Thymus (tissue), 14 donors: ENCODE measurements at places on chromosomes 7 and 10. TPM values are rescaled to one million over a fixed set of nuclear protein-coding genes. Genes with fewer than 3 reads are reported as not detected.

The ARHGAP22 gene
- polyA plus RNA-seq, result 5.5 TPM

The COL28A1 gene
- 0.71 TPM for polyA plus RNA-seq

GRCh38 chr7:30740417-30741181 lies 11.3 kb upstream of the INMT start:
- DNase-seq, result peak; percentile 66

GRCh38 chr7:116726713-116727431 lies 54.9 kb downstream of the MET start:
- no peak for DNase-seq

The TBXAS1 gene
- polyA plus RNA-seq, result 16.3 TPM

DNA sequence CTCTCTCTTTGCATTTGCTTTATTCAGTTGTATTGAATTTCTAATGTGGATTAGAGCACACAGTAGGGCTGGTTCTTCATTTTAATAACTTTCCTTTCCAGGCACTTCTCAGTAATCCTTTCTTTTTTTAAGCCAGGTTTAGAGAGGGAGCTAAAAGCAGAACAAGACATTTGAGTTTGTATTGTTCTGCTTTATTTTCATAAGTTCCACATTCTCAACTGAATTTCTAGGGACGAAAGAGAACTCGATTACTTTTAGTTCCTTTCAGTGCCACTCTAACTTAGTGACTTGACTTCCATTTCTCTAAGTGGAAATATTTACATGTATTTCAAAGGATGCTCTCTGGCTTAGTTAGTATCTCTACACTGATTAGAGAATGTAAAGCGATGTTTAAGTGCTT lies 145.6 kb downstream of the EXOC4 start:
- no peak for DNase-seq

DNA sequence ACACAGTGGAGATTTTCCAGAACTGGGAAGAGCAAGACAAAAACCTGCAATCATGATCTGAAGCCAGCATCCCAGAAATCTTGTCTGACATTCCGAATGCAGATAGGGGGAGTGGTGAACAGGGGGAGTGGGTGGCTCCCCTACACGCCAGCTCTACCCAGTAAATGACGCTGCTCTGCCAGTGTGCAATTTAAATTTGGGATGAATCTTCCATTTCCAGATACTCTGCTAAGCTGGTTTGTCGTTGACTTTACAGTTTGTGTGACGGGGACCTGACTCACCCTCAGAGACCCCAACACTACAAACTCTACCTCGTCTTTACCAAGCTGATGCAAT lies 68.7 kb upstream of the CAMK2B start:
- no peak for DNase-seq

- DNase-seq, result no peak
Observed at GRCh38 chr10:79264942-79265341, 82.3 kb upstream of the PPIF start.

DNA sequence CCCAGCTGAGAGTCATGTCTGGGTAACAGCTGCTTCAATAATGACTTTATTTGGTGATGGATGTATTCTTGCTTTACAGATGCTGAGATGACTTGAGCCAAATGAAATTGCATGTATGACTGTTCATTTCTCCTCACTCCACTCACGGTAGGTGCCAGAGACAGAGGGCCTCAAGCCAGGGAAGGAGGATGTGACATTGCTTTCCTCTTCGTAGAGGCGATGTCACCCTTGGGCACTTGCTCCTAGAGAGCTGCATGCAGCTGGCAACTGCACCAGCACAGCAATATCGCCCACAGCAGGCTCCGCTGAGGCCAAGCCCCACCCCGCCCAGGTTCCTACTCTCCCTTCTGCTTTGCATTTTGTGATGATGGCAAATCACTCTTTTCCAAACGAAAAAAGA lies 116.6 kb upstream of the AOAH start:
- DNase-seq, result no peak

The OR2A12 gene
- polyA plus RNA-seq, result not detected

The CRTAC1 gene
- 0.30 TPM for polyA plus RNA-seq

The PRTFDC1 gene
- polyA plus RNA-seq, result 6.1 TPM

GRCh38 chr10:26860102-26860442 lies 686 bp downstream of the ABI1 start:
- DNase-seq, result no peak

DNA sequence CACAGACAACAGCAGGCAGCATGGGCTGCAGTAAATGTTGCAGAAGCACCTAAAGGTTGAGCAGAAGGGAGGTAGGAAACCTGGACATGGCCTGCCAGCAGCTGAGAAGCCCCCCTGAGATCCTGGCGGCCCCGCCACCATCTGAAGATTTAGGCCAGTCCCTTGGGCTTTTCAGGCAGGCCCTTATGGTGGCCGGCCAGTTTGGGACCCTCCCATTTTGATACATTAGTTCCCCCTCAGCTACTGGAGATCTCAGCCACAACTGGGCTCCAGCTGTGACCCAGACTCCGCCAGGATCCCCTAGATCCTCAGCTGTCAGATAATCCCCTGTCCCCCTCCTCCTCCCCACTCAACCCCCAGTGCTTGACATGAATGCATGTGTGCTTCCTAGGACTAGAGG lies 34.4 kb downstream of the ZNF783 start:
- no peak for DNase-seq

The ADCYAP1R1 gene
- 0.21 TPM for polyA plus RNA-seq

DNA sequence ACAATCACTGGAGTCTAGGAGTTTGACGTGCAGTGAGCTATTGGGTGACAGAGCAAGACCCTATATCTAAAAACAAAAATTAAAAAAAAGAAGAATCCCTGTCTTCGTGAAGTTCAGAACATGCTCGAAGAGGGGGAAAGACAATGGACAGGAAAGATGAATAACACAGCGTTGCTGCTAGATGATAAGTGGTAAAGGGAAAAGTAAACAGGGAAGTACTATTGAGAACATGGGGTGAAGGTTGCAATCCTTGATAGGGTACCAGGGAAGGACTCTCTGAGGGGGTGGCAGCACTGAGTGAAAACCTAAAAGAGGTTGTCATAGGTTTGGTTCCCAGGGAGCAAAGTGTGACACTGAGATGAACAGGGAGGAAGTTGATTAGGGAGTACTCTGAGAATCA lies 2.8 kb upstream of the ABRAXAS2 start:
- no peak for DNase-seq

DNA sequence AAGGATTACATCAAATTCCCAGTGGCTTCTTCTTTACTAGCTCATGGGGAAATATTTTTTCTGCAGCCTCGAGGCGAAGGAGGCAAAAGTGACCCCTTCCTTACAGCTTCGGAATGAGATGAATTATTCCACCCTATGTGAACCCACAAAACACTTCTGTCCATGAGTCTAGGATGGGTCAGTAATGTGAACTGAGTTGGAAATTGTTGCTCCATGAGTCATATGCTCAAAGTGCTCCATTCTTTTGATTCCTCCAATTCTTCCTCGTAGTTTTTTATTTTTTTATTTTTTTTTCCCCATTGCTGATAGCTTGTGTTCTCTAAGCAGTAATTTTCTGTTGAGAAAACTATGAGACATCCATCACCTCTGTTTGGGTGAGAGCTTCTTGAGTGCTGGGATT lies 31.7 kb upstream of the FAM204A start:
- no peak for DNase-seq

DNA sequence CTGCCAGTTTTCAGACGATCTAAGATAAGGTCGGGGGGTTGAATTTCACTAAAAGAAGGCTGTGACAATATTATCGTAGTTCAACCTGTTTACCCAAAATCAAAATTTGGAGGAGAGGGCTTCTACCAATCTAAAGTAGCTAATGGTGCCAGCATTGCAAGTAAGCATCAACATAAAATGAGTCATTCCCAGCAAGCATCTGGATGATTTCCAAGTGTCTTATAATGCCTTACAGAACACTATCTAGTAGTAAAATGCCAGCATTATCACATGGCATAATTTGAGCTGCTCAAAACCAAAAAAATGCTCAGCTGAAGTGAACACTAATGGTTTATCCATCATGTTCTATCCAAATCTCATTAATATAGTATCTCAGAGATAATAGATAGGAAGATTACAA lies 1193.9 kb downstream of the DNAJB9 start:
- no peak for DNase-seq

GRCh38 chr7:32941681-32942414 lies 15.4 kb upstream of the FKBP9 start:
- DNase-seq, result no peak

GRCh38 chr10:11695779-11696178 lies 46.4 kb upstream of the ECHDC3 start:
- no peak for DNase-seq

- no peak for DNase-seq
Observed at GRCh38 chr10:48455392-48456151, 149.1 kb downstream of the MAPK8 start.

The WEE2 gene
- polyA plus RNA-seq, result 0.05 TPM

GRCh38 chr10:67678335-67678974 lies 17.5 kb downstream of the CTNNA3 start:
- no peak for DNase-seq

GRCh38 chr10:3758491-3758970 lies 26.5 kb downstream of the KLF6 start:
- no peak for DNase-seq
